Brain microvascular endothelial cell (primary cell): ENCODE measurements at places on chromosomes 5 and 9.
A peak's percentile ranks its signal among the peaks of the same experiment; 100 is the strongest.

- DNase-seq, result no peak
Observed at GRCh38 chr5:150120617-150121447, 34.5 kb upstream of the CSF1R start.

DNA sequence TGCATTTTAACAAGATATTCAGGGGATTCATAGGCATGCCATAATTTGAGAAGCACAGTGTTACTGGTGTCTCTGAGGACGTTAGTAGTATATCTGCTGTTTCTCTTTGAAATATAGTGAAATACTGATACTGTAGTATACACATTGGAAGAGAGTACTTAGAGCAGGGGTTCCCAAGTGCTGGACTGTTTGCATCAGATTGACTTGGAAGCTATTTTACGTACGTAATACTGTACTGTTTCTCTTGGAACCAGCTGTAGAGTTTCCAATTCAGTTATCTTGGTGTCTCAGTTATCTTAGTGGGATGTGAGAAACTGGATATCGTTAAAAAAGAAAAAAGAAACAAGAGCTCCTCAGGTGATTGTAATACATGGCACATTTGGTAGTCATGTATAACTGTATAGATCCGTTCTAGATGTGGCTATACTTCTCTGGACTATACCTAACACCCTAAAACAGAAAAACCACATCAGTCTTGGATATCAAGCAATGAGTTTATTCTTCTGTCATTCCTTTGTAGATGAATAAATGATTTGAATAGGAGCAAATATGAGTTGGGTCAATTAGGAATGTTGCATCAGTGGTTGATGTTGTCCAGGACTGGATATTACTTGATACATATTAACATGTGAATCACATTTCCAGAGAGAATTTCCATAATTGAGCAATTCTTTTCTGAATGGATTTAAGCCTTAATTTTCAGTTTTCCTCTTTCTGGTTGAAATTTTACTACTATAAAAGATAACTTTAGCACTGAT is 33.4 kb downstream of the PRRC1 start:
- DNase-seq, result no peak

DNA sequence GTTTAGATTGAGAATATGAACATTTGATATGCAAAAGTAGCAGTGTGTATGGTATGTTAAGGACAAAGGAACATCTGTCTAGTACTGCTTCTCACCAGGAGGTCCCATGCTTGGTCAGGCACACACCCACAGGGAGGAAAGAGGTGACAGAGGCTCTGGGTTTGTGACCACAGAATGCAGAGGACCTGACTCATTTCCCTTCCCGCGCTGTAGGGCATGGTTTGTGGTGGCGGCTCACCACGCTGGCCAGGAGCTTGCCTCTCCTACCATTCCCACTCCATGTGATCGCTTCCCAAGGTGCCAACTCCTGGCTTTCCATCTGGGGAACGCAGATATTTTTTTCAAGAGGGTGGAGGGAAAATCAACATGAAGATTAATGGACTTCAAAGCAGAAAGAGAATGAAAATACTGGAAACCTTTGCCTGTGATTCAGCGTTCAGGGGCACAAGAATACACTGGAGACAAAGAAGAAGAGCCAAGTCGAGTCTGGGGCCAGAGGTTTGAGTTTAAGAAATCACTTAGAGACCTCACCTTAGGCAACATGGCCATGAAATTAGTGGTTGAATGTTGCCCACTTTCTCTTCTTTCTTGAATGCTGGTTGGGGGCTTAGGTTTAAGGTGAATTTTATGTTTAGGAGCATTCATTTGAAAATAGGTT is 477.8 kb downstream of the CCDC171 start:
- DNase-seq, result peak; percentile 98

- DNase-seq, result peak; percentile 74
Observed at GRCh38 chr9:15295761-15296405, 11.1 kb downstream of the TTC39B start.

- no peak for DNase-seq
Observed at GRCh38 chr5:25849270-25849669, 1189.1 kb downstream of the CDH9 start.
